Right cardiac atrium (tissue), 5 donors: ENCODE measurements at places on chromosomes 5 and 9. TPM values are rescaled to one million over a fixed set of nuclear protein-coding genes. Genes with fewer than 3 reads are reported as not detected.

DNA sequence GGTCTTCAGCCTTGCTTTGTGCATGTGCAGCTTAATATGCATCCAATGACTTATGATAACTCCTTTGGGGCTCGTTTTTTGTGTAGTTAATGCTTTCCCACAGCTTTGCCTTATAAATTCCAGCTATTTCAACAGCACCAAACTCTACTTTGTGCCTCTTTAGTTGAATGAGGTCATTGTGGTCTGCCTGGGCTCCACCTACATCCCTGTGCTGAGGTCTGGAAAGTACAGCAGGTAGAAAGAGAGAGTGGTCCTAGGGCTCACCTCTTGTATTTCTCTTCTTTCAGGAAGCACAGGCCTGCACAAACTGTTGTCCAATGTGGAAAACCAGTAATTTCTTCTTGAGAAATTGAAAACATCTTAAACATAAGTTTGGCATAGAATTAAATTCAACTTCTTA, 167.2 kb downstream of the XRCC4 start:
- no peak for DNase-seq

DNA sequence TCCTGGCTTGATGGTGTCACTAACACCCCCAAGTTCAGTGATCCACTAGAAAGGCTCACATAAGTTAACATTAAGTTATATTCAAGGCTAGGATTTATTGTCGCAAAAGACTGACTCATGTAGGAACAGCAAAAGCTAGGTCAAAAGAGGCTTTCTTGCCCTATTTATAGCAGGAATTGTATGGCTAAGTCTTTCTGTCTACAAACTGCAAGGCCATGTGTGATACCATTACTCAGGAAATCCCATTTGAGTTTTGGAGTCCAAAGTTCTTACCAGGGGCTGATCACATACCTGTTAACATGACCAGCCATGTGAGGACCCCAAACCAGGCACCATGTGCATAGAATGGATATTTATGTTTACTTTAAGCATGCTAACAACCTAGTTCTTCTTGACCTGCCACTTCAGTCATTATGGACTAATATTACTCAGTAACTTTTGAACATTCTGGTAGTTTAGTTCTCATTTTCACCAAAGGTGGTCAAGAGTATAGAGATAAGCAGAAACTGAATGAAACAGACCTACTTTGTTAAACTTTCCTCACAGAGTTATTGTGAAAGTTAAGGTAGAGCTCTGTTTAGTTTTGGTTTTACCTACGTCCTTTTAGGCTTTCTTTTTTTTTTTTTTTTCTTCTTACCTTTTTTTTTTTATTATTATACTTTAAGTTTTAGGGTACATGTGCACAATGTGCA, 281.1 kb downstream of the FER start:
- DNase-seq, result no peak

GRCh38 chr5:53366245-53366644, 114.2 kb upstream of the FST start:
- no peak for DNase-seq

DNA sequence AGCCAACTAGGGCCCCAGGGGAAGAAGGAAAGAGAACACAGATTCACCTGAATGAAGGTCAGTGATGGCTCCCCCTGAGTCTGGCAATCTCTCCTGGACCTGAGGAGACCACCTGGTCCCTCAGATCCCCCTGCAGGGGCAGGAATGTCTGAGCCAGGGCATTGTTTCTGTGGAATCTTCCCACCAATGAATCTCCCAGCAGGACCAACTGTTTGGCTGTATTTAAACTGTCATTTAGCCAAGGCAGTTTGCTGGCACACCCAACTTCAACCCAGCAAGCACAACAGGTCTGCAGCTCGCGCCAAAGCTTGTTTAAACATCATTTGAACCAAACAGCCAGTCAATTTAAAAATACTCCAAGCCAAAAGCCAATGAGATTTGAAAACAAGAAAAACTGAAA, 92.6 kb downstream of the SH3TC2 start:
- DNase-seq, result no peak

- no peak for DNase-seq
These were observed 48.4 kb downstream of the PCA3 start for GRCh38 chr9:76812591-76812990.

GRCh38 chr5:45542421-45542820, 153.8 kb downstream of the HCN1 start:
- DNase-seq, result no peak

DNA sequence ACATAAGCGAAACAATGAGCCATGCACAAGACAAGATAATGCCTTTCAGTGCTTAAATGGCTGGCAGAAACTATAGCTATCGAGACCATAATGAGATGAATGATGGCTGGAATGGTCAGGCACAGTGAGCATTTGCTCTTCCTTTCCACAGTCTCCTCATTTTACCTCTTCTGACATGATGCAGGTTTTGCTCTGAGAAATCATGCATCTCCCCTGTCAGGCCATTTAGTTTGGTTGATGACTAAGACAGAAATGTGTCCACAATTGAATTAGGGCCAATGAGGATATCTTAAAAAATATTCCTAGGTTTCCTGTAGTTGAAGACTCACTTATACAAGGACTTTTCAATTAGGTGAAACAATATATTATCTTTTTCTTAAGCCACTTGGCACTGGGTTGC, 475.1 kb downstream of the TMEM232 start:
- no peak for DNase-seq

- DNase-seq, result no peak
These were observed 228.3 kb downstream of the PDZD2 start for GRCh38 chr5:31867219-31867618.

GRCh38 chr5:93395971-93396379, 185.0 kb downstream of the NR2F1-AS1 start:
- no peak for DNase-seq

The FAM78A gene
- 63.8 TPM for total RNA-seq

The OBP2B gene
- not detected for total RNA-seq

The HIGD2A gene
- total RNA-seq, result 215 TPM

The F2R gene
- 22.1 TPM for total RNA-seq

The MOB3B gene
- 2.1 TPM for total RNA-seq

The LCN1 gene
- 4.0 TPM for total RNA-seq
